Suppressor macrophage treated with lipopolysaccharide for 4 hours (primary cell): ENCODE measurements at places on chromosomes 5 and 9.

DNA sequence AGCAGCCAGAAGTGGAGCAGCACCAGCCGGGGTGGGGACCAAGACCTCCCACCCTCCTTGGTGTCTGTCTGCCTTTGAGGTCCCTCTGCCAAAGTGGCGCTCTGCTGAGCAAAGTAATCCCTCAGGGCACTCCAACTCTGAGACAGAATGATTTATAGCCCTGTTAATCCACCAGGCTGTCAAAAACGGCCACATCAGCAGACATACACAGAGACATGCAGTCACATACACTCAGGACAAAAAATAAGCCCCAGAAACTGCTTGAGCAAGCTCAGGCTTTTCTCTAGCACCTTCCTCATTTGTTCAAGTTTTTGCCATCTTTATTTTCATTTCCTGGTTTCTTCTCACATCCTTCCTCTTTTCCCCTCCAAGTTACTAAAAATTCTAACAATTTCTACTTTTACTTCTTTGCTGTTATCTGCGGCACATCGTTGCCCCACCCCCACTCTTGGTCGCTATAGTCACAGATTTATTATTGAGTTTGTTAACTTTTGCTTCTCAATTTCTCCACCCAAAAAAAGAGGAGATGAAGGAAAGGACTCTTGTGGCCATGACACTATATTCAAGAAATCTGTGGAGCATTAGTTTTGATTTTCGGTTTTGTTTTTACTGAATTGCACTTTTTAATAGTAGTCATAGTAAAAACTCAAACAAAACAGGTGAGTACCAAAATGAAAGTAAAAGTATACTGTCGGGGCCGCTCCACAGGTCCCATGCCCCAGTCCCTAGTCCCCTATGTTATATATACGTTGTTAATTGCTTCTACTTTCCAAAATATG lies 17.4 kb upstream of the ADRB2 start:
- DNase-seq = peak; percentile 89

GRCh38 chr5:181188700-181189362 lies 16.2 kb downstream of the TRIM7 start:
- DNase-seq = peak; percentile 87

DNA sequence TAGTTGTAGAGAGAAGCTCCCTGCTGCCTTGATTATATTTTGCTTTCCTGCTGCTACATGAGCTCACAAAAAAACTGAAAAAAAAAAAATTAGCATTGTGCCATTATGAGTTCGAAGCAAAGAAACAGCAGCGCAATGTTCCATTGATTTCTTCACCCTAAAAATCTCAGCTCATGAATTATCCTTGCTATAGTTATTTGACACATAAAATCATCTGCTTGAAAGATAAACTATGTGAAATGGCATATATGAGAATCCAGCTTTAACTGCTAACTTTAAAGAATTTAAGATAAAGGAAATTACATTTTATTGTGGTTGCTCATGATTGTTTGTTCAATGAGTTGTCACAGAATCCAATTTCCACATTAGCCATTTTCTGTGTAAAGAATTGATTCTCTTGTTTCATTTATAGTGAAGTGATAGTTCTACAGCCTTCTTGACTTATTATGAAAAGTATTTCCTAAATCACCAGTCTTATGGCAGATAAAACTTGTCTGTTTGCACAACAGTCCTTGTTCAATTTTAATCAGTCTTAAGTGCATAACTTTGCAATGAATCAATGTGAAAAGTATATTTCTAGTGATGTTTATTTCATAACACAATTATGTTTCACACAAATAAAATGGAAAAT lies 1275.0 kb upstream of the CDH9 start:
- no peak for DNase-seq

DNA sequence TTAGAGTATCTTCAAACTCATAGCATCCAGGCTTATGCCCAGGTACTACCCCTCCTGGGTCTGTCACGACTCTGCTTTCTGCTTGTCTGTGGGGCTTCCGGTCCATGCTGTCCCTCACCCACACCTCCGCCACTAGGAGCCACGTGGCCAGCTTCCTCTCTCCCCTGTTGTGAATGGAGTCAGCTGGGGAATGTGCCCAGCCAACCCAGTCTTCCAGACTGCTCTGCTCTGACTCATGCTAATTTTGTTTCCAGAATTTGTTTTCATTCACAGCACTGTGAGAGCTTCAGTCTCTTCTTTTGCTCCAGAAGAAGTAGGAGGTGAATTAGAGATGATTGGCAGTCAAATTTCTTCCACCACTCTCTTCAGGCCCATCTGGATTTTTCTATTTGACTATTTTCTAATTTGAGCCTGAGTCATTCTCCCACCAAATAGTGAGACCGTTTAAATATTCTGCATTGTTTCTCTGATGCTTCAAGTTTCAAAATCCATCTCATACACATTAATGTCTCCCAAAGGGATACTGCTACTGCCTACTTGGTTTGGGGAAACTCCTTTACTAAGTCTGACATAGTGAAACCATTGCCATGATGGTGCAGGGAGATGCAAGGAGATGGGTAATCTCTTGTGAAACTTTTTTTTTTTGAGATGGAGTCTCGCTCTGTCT lies 424.1 kb upstream of the KIF2A start:
- no peak for DNase-seq

DNA sequence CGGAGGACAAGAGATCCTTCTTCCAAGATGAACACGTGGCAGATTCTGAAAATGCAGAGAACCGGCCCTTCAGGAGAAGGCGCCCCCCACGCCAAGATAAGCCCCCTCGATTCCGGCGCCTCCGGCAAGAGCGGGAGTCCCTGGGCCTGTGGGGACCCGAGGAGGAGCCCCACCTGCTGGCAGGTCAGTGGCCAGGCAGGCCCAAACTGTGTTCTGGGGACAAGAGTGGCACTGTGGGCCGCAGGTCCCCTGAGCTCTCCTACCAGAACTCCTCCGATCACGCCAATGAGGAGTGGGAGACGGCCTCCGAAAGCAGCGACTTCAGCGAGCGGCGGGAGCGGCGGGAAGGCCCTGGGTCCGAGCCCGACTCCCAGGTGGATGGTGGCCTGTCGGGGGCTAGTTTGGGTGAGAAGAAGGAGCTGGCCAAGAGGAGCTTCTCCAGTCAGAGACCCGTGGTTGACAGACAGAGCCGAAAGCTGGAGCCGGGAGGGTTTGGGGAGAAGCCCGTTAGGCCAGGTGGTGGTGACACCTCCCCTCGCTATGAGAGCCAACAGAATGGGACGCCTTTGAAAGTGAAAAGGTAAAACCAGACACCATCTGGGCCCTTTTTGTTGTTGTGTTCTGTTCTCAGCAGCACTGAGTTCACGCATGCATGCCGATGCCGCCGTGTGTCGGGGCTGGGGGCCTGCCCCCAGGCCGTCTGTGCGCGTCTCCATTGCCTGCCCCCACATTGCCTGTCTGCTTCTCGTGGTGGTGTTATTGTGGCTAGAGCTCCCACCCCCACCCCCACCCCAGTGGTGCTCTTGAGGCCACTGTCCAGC lies 26.6 kb upstream of the POMT1 start:
- peak; percentile 1 for DNase-seq

DNA sequence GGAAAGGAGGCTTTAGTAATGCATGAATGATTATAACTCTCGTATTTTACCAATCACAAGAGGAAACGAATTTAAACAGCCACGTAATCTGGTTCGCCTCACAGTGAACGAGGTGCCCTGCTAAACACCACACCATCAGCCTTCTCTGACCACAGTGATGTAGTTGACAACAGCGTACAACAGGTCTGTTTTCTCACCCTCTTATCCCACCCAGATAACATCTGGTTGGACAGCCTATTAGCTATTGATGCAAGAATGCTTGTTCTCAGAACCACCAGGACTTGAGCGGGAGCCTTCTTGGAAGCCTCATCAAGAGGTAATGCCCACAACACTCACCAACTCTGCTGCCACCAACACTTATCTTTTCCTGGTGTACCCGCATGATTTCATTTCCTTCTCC lies 23.3 kb downstream of the SLC1A3 start:
- DNase-seq = no peak

DNA sequence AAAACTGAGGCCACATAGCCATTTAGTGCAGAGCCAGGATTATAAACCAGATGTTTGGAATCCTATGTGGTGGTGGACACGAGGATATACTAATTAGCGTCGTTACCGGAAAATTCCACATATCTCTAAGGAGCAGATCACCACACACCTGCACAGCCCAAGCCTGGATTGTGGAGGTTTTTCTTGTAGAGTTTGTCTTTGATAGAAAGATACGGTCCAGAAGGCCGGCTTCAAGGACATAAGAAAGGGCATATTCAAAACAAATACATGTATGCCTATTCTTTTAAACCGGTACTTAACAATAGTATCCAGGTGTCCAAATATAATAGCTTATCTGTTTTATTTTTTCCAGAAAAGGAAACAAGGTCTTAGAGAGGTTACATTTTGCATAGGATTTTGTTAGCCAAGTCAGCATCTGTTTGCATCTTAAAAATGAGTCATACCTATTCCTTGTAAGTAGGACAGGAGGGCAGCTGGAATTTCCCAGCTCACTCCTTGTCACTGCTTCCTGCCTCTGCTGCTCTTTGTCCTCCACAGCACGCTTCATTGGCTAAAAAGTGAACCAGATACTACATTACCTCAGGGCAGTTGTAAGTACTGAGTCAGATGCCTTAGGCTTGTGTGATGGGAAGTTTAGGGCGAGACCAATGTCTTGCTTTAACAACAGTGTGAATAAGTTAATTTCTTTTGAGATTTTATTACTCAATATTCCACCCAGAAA lies 3.6 kb downstream of the TMC1 start:
- peak; percentile 94 for DNase-seq

GRCh38 chr9:114171500-114171899 lies 16.2 kb downstream of the COL27A1 start:
- DNase-seq = no peak

DNA sequence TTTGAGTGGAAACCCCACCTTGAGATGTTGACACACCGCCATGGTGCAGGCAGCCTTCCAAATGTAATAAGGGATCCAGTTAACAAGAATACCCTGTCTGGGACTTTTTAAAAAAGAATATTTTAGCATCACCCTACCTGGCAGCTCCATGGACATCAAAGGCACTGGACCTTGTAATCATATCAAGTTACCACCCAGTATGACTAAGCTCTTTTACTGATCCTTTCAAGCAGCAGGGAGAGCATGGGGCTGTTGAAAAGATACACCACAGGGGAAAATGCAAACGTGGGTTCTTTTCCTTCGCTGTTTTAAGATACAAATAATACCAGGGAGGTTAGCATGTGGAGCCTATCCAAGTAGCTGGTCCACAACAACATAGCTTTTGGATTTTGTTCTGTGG lies 211.2 kb downstream of the SAXO1 start:
- no peak for DNase-seq

- no peak for DNase-seq
Measured at GRCh38 chr5:129717751-129718310, 30.1 kb upstream of the MINAR2 start.

DNA sequence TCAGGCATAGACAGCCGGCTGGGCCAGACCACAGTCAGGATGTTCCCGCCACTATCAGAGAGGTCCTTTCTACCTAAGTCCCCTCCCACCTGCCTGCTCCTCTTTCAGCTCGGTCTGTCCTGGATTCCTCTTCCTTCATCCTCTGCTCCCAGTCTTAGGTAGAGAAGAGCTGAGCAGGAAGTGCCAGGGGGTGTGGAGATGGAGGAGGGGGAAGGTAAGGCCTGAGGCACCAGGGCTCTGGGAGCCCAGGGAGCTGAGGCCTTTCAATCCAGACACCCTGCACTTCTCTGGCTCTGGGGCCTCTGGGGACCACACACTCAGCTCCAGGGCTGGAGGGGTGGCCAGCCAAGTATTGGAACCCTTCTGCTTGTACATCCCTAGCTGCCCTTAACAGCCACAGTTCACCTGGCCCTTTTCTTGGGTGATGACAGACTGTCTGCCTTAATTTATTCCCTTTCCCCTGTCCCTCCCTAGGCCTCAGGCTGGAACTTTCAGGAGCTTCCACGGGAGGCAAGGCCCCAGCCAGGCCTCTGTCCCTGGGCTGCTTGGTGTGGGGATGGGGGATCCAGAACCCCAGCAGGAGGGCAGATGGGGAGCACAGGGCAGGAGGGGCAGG lies 15.6 kb downstream of the IRF1 start:
- no peak for DNase-seq

DNA sequence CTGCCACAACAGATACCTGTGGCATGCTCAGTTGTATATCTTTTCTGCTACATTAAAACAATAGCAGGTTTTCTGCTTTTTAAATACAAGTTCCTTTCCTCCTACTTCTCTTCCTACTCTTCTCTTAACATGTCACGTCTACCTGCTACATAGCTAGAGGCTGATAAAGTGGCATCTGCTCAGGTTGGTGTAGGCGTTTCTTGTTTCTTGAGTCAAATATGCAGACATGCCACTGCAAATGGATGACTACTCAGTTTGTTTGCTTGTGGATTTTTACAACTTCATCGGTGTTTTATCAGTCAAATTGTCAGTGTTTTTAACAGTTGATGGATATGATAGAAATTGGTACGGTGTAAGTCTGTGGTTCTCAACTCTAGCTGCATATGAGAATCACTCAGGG lies 525.7 kb downstream of the TLE4 start:
- DNase-seq = no peak

DNA sequence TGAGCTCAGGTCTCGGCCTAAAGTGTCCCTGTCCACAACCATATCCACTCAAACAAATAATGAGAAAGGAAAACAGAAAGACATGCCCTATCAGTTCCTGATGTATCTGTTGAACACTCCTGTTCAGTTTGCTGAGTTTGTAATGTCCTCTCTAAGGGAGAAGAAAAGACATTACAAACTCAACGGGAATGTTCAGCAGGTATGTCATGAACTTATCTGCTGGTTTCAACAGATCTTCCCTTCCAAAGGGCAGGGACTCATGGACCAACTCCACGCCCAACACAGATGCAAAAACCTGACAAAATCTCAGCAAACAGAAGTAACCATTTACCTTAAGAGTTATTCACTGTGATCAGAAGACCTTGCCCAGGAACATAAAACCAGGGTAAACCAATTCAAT lies 23.7 kb downstream of the BICD2 start:
- DNase-seq = no peak

- DNase-seq = no peak
Measured at GRCh38 chr9:14766299-14766698, 43.8 kb upstream of the CER1 start.

DNA sequence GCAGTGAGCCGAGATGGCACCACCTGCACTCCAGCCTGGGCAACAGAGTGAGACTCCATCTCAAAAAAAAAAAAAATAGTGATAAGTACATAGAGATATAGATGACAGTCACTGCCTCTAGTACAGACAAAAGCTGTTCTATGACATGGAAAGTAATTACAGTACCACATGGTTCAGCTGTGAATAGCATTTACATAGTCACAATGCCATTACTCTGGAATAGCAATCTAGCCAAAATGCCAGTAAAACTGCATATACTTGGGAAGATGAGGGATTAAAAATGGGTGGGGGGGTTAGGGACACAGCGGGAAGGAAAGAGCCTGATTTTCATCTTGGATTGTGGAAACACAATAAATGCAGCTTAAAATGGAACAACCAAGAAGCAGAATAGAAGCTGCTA lies 39.4 kb upstream of the CNOT6 start:
- DNase-seq = no peak

DNA sequence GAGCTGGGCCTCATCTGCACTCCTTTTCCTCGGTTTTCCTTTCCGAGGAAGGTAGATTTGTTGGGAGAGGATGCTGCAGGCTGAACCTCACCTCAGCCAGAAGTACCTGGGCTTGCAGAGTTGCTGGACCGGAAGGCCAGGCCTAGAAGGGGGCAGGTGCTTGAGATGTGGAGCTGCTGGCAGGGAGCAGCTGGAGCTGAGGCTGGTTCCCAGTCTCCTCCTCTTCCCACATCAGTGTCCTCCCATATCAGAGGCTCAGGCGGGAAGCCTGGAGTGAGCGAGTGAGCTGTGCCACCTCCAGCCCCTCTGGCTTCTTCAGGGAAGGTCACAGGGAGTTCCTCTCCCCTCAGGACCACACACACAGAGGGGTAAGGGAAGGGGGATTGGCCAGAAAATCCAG lies 259.4 kb downstream of the GADD45G start:
- DNase-seq = no peak
